ENCODE measurements at places on chromosomes 6 and 20.

GRCh38 chr6:169324656-169325459 lies 71.2 kb upstream of the THBS2 start:
- no peak for DNase-seq

- DNase-seq, result no peak
These were observed 79.9 kb downstream of the PREX1 start for GRCh38 chr20:48747840-48748414.

DNA sequence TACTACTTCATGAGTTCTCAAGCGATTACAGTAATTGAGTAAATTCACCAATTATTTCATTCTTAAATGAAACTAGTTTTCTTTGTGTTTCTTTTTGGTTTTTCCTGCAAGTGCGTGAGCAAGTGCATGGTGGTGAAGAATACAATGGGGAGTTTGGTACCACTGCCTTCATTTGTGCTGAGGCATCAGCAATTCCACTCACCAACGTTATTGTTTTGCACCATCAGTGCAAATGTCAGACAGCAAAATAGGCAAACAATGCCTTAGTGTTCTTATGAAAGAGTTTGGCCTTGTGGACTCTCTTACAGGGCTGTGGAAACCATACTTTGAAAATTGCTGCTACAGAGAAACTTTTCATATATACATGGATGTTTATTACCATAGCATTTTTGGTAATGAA lies 8.2 kb downstream of the CDH26 start:
- no peak for DNase-seq

DNA sequence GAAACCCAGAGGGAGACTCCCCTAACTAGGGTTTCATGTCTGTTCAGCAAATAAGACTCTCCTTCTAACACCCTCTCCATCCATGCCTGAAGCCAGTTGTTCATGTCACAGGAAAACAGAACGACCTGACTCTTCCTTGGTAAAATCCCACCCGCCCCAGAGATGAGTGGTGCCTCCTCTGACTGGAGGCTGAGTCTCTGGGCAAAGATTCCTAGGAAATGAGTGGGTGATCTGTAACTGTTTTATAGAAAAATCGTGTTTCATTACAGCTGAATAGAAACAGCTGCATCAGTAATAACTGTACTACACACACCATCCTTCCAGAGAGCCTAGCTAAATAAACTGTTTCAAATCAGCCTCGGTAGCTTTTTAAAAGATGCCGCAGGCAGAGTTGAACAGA lies 37.4 kb upstream of the MRPS10 start:
- DNase-seq, result no peak

DNA sequence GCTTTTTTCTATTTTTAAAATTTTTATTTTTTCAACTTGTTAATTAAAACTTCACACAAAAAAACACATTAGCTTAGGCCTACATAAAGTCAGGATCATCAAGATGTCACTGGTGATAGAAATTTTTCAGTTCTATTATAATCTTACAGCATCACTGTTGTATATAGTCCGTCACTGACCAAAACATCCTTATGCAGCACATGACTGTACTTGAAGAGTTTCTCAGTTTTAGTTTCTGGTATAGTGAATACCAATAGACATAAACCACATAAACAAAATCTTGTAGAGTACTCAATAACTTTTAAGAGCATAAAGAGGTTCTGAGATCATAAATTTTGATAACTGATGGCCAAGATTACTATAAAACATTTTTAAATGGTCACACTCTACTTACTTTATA lies 71.8 kb downstream of the ASCC3 start:
- DNase-seq, result no peak

- DNase-seq, result no peak
These were observed 51.9 kb downstream of the VGLL2 start for GRCh38 chr6:117317261-117317660.

- no peak for DNase-seq
These were observed 279.7 kb upstream of the FLRT3 start for GRCh38 chr20:14617123-14617522.

GRCh38 chr6:131640576-131640975 lies 3.5 kb downstream of the ENPP3 start:
- no peak for DNase-seq

GRCh38 chr6:11315743-11316437 lies 83.4 kb upstream of the NEDD9 start:
- DNase-seq, result no peak

DNA sequence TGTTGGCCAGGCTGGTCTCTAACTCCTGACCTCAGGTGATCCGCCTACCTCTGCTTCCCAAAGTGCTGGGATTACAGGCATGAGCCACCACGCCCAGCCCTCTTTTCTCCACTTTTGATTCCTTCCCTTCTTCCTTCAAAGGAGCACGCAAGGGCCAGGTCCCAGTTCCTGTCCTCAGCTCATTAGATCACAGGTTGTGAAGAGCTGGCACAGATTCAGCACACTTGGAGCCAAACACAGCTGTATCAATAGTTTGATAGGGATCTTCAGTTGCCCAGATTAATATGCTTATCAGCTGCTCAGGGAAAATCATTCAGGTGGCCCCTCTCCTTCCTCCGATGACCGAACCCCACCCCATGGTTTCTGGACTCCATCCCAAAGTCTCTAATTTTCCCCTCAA lies 14.4 kb upstream of the SLC22A23 start:
- DNase-seq, result no peak

DNA sequence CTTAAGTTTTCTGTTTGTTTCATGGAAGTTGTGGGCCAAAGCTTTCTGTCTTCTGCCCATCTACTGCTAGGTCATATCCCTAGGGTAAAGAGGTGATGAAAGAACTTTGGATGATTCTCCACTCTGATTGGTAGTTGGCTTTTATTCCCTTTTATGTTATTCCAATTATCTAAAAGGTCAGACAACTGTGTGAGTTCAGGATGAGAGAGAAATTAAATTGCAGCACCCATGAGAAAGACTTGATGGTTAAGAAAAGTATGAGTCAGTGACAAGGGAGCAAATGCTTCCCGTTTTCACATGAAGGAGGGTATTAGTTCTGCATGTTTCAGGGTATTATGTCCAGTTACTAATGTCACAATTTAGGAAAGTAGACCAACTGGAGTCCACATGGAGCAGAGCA lies 136.3 kb downstream of the CD109 start:
- DNase-seq, result no peak

GRCh38 chr6:1423578-1423977 lies 34.2 kb downstream of the FOXF2 start:
- no peak for DNase-seq

GRCh38 chr20:44471481-44471882 lies 4.2 kb upstream of the TTPAL start:
- no peak for DNase-seq

- no peak for DNase-seq
These were observed 161.3 kb upstream of the AGPAT4 start for GRCh38 chr6:161434921-161435747.

- DNase-seq, result no peak
These were observed 147.3 kb downstream of the UNC5CL start for GRCh38 chr6:40891686-40892085.

DNA sequence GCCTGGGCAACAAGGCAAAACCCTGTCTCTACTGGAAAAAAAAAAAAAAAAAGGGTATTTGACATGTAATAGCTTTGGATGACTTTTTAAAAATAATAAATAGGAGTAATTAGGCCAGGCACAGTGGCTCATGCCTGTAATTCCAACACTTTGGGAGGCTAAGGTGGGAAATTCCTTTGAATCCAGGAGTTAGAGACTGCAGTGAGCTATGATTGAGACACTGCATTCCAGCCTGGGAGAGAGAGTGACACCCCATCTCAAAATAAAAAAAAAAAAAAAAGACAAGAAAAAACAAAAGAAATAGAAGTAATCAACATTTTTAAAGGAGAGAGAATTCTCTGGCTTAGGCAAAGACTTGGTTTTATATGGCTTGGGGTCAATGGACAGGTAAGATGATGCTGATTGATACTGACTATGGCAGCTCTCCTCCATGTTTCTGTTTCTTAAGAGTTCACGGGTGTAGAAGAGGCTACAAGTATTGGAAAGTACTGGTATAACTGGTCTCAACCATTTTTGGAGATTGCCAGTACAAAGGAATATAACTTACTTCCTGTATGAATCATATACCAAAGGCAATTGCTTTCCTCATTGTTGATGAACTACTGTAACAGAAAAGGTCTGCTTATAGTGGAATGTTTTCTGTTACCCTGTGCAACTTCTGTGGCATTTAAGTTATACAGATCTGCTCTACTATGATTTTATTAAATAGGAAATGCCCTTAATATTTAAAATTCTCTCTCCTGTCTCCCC lies 10.1 kb downstream of the MAP3K5 start:
- DNase-seq, result no peak

- DNase-seq, result no peak
These were observed 17.2 kb upstream of the TAGAP start for GRCh38 chr6:159061805-159062563.

DNA sequence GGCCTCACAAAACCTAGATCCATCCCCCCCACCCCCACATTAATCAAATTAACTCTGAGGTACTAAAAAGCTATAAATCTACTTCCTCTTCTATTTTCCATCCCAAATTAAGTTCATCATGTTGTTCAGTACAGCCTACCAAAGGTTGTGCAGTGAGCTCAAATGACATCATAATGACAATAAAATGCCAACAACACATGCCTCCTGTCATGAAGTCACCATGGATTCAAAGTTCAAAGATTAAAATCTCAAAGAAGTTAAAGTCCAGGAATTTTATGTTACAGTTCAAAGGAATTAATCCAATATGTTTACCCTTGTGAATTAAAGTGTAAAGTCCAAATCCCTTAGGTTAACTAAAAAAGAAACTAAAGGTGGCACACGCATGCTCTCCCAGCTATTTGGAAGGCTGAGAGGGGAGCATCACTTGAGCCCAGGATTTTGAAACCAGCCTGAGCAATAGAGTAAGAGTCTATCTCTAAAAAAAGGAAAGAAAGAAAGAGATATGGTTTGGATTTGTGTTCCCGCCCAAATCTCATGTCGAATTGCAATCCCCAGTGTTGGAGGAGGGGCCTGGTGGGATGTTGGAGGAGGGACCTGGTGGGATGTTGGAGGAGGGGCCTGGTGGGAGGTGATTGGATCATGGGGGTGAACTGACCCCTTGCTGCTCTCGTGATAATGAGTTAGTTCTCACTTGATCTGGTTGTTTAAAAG lies 25.7 kb upstream of the SIRT5 start:
- DNase-seq, result no peak

DNA sequence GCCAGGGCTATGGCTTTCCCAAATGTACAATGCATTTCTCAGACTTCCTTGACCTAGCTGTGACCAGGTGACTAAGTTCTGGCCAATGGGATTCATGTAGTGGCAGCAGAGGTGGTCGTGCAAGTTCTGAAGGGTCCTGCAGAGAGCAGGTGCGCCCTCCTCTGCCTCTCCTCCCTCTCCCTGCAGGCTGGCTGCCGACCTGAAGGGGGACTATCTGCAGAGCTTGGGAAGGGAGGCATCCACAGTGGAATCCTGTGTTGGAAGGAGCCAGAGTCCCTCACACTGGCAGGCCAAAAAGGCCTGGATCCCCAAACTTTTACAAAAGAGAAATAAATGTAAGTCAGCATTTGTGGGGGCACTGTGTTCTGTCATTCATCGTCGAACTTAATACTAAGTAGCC lies 66.6 kb downstream of the CDH26 start:
- DNase-seq, result no peak
